ENCODE measurements at places on chromosomes 2 and 18.

- DNase-seq = no peak
These were observed 411 bp downstream of the NARS1 start for GRCh38 chr18:57621246-57621604.

GRCh38 chr2:44844651-44845270 lies 96.7 kb upstream of the SIX3 start:
- DNase-seq = no peak

DNA sequence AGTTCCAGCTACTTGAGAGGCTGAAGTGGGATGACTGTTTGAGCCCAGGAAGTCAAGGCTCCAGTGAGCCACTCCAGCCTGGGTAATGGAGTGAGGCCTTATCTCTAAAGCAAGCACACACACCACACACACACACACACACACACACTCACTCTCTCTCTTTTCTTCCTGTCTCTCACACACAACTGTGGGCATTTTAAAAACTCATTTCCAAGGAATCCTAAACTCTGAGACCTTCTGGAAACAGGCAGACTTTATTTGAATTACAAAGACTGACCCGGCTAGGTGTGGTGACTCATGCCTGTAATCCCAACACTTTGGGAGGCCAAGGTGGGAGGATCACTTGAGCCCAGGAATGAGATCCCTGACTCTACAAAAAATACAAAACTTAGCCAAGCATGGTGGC lies 21.3 kb downstream of the WDSUB1 start:
- no peak for DNase-seq

DNA sequence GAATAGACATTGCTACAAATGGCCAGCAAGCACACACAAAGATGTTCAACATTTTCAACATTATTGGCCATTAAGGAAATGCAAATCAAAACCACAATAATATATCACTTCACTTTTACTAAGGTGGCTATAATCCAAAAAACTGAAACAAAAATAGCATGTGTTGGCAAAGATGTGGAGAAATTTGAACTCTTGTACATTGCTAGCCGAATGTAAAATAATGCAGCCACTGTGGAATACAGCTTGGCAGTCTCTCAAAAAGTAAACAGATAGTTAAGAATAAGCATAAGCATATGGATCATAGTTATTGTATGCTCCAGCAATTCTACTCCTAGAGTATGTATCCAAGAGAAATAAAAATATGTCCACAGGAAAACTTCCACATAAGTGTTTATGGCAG lies 192.5 kb downstream of the EN1 start:
- DNase-seq = no peak

GRCh38 chr2:79860228-79861058 lies 347.6 kb downstream of the CTNNA2 start:
- DNase-seq = no peak

DNA sequence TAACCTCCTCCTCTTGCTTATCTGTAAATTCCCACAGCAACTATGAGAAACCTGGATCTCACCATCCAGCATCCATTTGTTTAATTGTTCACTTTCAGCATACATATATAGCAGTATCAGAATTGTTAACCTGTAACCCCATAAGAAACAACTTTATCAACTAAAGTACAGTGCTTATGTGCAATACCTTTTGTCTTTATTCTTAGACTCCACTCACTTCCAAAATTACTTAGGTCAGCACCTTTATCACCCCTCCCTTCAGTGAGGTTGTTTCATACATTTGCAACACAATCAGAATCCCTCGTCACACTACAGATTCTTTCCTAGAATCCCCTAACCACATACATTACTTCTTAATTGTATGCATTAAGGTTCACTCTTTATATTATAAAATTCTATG lies 225.9 kb upstream of the NCKAP5 start:
- no peak for DNase-seq

Data from stimulated activated naive CD4-positive, alpha-beta T cell (primary cell).